Mesothelial cell of epicardium (in vitro differentiated cells): ENCODE measurements at places on chromosomes 3 and 15.

GRCh38 chr3:12317914-12318313, 29.0 kb downstream of the PPARG start:
- no peak for DNase-seq

GRCh38 chr3:129333891-129334290, 55.2 kb downstream of the HMCES start:
- DNase-seq: no peak

GRCh38 chr3:134066651-134067530, 37.2 kb upstream of the SLCO2A1 start:
- DNase-seq: peak; percentile 21

GRCh38 chr15:42286445-42287029, 13.3 kb upstream of the TMEM87A start:
- no peak for DNase-seq

DNA sequence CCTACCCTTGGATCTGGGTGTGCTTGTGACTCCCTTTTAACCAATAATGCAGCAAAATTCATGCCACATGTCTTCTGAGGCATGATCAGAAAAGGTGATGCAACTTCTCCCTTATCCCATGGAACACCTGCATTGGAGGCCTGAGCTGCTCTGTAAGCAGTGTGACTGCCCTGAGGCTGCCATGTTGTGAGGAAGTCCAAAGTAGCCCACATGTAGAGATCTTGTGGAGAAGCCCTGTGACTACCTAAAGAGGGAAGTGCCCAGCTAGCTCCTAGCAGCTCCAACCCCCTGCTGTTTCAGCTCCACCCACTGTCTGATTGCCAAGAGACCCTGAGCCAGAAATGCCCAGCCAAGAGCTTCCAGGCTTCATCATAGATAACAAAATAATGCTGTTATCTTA, 6.4 kb upstream of the NR1D2 start:
- DNase-seq: no peak

DNA sequence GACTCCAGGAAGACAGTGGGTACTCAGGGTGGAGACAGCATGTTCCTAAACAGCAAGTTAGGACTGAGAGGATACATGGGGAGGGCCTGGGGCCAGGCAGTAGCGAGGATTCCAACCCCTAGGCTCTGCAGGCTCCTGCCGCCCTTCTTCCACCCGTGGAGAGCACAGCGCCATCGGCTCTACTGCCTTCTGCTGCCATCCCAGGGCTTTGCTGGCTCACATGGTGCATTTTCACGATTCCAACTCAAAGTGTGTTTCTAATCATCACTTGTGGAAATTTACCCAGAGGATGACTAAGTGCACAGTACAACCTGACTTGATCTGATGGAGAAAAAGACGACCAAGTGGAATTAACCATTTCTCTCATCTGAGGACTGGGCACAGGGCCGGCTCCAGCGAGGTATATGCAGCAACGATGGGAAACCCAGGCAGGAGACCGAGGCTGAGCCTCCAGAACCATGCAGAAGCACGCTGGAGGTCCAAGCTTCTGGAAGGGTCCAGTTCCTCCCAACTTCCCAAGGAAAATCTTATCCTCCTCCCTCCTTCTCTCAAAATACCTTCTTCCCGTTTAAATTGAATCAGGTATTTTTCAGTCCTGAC, 104.6 kb downstream of the LRIG1 start:
- no peak for DNase-seq

- DNase-seq: no peak
These were observed 671.7 kb downstream of the MECOM start for GRCh38 chr3:168991803-168992202.

GRCh38 chr3:104909198-104909597, 457.5 kb upstream of the ALCAM start:
- DNase-seq: no peak

GRCh38 chr15:29045717-29046116, 159.9 kb downstream of the APBA2 start:
- DNase-seq: no peak

GRCh38 chr15:90338532-90338931, 13.6 kb upstream of the ZNF774 start:
- DNase-seq: no peak

DNA sequence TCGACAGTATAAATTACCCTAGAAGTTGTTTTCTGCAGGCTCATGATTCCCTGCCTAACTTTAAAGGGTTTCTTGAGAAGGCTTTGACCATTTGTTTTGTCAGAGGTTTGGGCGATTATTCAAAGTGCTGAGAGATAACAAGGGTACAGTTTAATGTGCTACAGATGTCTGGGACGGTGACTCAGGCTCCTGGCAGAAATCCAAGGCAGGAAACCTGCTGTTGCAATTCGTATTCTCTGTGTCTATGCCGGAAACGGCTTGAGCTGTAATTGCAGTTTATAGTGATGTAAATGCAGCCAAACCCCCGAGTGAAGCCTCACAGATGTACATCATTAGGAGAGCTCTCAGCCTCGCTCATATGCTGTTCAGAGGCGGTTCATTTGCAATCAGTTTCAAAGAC, 65.6 kb downstream of the SYNPR start:
- DNase-seq: peak; percentile 72

DNA sequence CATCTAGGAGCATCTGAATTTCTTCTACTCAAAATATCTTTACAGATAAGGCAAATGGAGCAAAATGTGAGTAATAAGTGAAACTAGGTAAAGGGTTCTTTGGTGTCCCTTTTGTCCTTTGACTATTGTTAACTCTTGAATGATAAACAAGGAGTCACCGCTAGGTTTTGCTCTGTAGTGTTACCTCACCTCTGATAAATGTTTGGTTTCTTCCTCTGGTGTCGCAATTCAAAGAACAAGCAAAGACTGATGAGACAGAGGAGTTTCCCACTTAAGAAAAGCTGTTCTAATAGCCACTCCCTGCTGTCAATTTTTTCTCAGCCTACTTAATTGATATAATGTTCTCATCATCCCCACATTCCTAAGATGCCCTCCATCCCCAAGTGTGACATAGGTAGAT, 925.9 kb downstream of the IGSF11 start:
- DNase-seq: no peak

DNA sequence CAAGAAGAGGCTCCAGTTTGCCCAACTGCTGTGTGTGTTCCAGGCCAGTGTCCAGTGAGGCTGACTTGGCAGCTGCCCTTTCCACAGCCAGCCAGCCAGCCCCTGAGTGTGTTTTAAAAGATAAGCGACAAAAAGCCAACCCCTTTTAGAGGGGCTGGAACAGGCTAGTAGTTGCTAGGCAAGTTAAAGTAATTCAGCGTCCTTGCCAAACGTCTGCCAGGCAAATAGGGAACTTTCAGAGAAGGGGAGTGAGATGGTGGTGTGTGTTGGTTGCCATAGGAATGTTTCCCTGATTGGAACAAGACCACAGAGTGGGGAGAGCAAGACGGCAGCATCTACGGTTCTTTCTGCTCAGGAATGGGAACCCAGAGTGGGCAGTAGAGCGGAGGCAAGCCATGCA, 86.3 kb downstream of the TMEM108 start:
- DNase-seq: no peak

DNA sequence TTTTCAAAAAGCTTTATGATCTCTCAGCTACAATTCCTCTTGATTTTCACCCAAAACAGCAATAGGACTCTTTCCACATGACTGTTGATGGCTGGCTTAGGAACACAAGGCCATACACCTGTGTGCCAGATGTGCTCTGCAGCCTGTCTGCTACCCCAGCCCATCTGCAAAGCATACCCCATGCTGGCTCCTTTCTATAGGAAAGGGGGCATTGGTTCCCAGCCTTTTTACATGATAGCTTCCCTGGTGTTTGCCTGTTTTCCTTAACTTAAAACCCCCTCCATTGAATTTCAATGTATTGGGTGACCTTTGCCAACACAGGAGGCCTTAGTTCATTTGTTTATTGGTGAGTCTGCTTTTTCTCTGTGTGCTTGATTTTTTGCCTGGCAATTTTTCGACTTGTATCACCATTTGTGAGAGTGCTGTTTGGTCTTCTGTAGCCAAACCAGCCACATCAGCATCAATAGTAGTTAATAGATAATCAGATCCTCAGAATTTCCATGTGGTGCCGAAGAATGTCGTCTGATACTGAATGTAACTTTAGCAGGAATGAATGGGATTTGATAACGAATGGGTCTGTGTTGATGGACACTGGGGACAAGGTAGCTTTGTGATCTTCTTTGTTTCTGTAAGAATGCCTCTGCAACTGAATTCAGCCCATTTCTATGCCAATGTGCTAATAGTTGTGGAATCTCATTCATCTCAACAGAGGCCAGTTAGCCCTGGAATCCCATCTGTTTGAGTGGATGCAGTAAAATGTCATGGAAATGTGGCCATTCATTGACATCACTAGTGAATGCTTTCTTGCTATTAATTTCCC, 272.2 kb upstream of the RARB start:
- DNase-seq: no peak

- no peak for DNase-seq
These were observed 942.8 kb upstream of the CFAP20DC start for GRCh38 chr3:59992578-59992977.

GRCh38 chr3:48564022-48564421, 441 bp upstream of the UCN2 start:
- no peak for DNase-seq

DNA sequence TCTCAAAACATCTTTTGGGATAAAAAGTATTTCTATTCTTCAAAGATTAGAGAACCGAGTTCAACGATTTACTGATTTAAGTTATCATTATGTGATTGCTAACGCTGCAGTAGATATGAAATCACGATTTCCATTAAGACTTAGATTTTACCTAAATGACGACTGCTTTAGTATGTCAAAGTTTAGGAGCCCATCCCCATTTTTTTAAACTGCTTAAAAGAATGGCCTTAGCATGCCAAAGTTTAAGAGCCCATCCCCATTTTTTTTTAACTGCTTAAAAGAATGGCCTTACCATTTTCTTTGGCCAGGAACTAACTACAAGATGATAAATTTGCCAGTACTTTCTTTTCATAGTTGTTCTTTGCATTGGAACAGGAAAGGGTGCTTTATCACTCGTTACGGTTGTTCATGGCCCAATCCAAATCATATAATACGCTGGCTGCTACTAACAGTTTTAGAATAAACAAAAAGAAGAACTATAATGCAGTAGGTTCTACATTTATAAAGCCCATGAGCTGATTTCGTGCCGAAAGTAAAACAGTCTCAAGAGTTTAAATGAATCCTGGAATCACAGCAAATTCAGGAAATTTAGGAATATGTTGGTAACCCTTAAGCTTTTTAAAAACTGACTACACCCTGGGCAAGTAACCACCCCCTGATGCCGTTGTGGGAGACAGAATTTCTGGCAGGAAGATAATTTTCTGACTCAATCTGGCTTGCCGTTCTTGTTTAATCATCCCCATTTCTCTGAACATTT, 869 bp upstream of the TSC22D2 start:
- DNase-seq: no peak

DNA sequence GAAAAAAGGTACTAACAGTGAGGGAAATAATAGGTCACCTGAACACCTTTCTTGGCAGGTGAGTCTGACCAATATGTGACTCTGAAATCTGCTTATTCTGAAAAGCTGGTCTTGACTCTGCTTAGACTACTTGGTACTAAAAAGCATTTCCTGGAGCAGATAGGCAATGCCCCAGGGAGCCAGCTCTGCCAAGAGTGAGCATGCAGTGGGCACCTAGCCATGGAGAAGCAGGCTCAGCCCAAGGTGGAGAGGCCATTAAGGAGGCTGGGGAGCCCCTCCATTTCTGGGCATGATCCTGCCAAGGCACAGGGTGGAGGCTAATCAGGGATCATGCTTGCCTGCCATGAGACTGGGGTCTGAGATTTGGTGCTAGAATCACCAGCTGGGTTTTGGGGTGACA, 1.6 kb upstream of the LTF start:
- peak; percentile 10 for DNase-seq

- no peak for DNase-seq
These were observed 103.4 kb downstream of the MINAR1 start for GRCh38 chr15:79535536-79535935.

DNA sequence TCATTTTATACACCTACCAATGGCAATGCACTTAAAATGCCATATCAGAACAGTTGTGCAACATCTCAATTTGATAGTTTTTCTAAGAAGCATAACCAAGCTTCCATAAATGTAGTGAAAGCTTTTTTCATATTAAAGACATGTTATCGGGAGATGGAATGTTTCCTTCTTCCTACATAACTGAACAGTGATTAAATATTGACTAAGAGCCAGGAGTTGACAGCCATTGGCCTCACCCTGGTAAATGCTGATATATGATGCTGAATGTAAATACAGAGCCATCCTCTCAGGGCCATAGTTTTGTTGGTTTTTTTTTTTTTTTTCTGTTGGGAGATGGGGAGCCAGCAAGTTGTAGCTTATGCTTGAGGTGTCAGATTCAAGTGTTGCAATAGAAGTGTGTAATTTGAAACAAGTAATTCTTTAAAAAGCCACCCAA, 203.3 kb upstream of the IL12A start:
- DNase-seq: no peak

DNA sequence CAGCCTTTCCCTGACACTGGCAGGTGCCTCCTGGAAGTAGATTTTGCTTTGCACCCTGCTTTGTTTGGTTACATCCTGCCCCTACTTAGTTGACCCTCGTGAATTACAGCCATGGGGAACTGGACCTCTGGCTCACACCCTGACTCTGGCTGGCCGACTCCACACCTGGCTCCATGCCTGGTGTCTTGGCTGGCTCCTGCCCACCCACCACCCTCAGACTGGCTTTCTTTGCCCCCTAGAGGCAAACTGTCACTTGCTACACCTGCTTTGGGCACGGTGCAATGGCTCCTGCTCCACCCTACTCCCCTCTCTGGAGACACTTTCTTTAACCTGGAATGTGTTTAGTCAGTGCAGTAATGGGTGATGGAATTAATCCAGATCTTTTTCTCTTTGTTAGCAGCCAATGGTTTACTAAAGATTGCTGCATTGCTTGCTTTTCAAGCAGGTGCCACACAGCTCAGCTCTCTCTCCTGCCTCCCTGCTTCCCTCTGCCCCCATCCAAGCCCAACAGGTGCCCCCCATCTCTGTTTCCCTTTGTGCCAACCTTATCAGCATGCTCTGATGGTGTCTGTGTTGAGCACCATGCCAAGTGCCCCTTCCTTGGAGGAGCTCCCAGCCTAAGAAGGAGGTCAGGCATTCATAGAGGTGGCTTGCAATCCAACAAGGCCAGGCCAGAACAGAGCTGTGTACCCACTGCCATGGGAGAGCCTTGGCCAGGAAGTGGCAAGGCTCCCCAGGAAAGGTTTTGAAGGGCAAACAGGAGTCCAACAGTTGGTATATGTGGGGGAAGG, 38.4 kb downstream of the RASGRF1 start:
- DNase-seq: no peak

DNA sequence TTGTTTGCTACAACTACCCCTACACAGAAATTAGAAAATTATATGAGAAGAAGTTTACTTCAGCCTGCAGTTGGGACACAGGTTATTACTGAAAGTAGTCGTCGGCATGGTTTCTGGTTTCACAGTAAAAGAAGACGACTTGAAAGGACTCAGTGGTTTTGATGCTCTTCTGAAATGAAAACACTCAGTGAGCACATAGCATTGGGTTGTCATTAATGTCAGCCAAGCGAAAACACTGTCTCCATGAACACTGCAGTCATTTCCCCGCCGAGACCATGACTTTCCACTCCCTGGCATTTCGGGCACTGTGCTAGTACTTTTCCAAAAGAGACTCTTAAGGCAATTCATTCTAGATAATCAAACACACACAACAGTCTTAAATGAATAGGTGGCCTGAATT, 69.2 kb upstream of the ICE2 start:
- DNase-seq: no peak
